ENCODE measurements at places on chromosomes 5 and 9.

GRCh38 chr5:77444356-77444755 is 47.8 kb downstream of the WDR41 start:
- DNase-seq = no peak

DNA sequence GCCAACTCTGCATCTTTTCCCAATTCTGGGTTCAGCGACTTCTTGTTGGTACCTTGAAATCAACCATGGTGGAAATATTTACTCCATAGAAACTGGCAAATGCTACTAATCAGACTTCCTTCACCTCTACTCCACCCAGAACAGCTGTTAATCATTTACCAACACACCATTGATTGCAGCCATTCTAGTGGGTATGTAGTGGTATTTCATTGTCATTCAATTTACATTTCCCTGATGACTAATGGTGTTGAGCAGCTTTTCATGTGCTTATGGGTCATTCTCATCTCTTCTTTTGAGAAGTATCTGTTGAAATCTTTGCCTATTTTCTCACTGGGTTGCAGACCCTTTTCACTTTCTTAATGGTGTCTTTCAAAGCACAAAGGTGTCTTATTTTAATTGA is 122.4 kb upstream of the MSX2 start:
- no peak for DNase-seq

- no peak for DNase-seq
Measured at GRCh38 chr5:79022771-79023170, 37.7 kb upstream of the ARSB start.

- DNase-seq = no peak
Measured at GRCh38 chr5:115284021-115284420, 12.4 kb downstream of the CCDC112 start.

DNA sequence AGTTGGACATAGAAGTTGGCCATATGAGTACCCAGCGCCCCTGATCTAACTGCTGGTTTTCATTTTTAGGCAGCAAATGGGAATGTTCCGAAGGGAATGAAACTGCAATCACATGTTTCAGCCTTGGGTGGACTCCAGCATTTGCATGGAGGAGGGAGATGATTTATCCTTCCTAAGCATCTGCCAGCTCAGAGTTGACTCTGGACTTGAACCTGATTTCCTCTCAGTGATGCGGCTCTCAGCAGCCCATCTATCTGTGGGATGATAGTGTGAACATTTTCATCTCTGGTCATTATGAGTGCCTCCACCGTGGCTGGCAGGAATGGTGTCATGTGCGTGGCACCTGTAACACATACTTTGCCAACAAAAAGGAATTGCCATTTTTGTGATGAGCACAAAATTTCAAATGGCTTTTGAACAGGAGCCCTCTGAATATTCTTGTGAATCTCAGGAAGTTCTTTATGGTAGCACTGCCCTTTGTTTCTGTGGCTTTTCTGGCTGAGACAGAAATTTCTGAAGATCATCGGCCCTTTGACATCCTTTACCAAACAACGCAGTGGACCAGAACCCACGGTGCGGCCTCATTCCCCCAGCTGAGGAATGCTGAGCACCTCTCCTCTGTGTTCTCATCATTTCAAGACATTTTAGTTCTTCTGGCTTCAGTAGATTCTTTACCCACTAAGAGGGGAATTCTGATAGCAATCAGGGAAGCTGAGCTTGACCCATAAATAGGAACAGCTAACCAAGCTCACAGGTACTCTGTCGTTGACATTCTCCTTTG is 28.5 kb downstream of the FUBP3 start:
- no peak for DNase-seq

- no peak for DNase-seq
Measured at GRCh38 chr9:136353757-136354488, 9.6 kb downstream of the DNLZ start.

GRCh38 chr9:71669284-71669995 is 98.9 kb downstream of the CEMIP2 start:
- peak; percentile 2 for DNase-seq

- no peak for DNase-seq
Measured at GRCh38 chr5:139700711-139701055, 52.5 kb downstream of the CXXC5 start.

- no peak for DNase-seq
Measured at GRCh38 chr9:36935332-36935731, 98.7 kb downstream of the PAX5 start.

DNA sequence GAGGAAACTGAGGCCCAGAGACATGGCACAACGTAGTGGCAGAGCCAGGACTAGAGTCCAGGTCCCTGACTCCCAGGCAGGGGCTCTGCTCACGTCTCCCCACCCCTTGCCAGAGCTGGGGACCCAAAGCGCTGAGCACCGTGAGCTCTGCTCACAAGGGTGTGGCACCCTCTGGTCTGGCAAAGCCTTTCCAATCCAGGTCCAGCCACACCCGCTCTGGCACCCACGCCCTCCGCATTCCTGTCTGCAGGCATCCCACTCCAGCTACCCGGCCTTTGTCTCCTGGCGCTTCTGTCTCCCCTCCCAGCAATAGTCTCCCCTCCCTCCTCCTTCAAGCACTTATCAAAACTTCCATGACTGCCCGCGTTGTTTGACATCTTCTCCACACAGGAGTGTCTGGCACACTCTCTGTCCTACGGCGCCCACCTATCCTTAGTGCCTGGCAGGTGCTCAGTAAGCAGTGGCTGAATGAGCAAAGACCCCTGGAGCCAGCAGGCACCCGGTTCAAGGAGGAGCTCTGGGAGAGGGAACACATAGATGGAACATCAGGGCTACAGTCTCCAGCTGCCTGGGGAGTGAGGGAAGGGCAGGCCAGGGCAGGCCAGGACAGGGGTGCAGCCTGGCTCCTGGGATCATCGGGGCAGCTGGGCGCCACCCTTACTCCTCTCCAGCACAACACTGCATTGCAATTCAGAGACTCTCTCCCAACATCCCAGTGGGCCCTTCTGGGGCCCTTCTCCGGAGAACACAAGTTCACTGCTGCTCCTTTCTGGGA is 12.0 kb downstream of the HIGD2A start:
- no peak for DNase-seq

GRCh38 chr5:140266471-140267200 is 36.3 kb downstream of the PFDN1 start:
- DNase-seq = no peak

- no peak for DNase-seq
Measured at GRCh38 chr5:80960531-80961375, 590 bp downstream of the RASGRF2 start.

- no peak for DNase-seq
Measured at GRCh38 chr9:3962496-3962895, 337.4 kb downstream of the GLIS3 start.

Measured in NCI-H2171 (cell line).